Transverse colon (tissue), 4 donors: ENCODE measurements at places on chromosomes 11 and 22.

- DNase-seq, result no peak
Measured at GRCh38 chr11:69183613-69184012, 27.9 kb downstream of the SMIM38 start.

GRCh38 chr11:9379041-9379440, 5.4 kb upstream of the IPO7 start:
- no peak for DNase-seq

DNA sequence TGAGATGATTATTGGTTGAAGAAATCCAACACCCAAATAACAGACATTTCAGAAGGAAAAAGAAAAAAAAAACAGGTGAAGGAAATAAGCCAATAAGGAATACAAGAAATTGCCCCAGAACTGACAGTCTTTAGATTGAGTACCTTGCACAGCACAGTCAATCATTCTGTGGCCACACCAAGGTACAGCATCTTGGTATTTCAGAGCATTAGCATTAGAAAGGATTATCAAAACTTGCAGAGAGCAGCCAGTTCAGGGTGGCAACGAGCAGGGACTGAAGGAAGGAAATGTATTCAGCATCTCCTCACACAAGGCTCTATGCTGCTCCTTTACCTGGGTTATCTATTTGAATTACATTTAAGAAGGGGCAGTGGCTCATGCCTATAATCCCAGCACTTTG, 2.1 kb downstream of the ADA2 start:
- DNase-seq, result no peak

- DNase-seq, result no peak
Measured at GRCh38 chr22:25898707-25899365, 156.8 kb downstream of the MYO18B start.

- peak; percentile 72 for DNase-seq
Measured at GRCh38 chr11:102733232-102733875, 8.6 kb upstream of the MMP8 start.

- DNase-seq, result no peak
Measured at GRCh38 chr11:92329137-92329536, 104.5 kb downstream of the FAT3 start.

GRCh38 chr11:99630629-99631028, 609.9 kb downstream of the CNTN5 start:
- DNase-seq, result no peak

DNA sequence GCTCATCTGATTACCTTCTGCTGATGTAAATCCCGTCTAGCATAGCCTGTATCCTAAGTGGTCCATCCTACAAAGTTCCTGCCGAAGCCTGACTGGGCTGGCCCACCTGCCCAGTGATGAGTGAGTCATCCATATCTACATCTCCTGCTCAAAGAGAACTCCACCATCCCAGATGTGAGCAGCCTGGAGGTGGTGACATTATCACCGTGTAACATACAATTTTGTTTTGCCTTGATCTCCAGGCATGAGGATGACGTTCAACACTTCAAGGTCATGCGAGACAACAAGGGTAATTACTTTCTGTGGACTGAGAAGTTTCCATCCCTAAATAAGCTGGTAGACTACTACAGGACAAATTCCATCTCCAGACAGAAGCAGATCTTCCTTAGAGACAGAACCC, 5.6 kb downstream of the TMA7B start:
- no peak for DNase-seq

DNA sequence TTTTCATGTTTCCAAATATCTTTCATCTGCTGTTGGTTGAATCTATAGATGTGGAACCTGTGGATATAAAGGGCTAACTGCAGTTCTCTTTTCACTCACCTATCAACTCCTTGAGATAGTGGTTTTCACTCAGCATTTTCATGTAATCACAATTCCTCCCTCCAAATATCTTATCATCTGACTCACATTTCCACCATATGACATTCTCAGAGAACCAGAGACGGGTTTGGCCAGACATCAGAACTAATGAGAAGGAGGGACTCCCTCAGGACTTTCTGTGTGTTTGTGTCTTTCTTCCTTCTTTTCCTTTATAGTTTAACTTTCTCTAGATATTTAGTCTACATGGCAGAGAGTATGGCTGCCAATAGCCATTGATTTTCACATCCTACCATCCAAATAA, 134.8 kb upstream of the DDI1 start:
- DNase-seq, result no peak

GRCh38 chr11:73950869-73951710, at the start of gene DNAJB13:
DNAJB13 (plus strand) TSS chr11:73951026; CDS start chr11:73951070, 44 bp downstream.
- DNase-seq, result peak; percentile 44

- DNase-seq, result no peak
Measured at GRCh38 chr22:37609240-37610152, 862 bp downstream of the GGA1 start.

DNA sequence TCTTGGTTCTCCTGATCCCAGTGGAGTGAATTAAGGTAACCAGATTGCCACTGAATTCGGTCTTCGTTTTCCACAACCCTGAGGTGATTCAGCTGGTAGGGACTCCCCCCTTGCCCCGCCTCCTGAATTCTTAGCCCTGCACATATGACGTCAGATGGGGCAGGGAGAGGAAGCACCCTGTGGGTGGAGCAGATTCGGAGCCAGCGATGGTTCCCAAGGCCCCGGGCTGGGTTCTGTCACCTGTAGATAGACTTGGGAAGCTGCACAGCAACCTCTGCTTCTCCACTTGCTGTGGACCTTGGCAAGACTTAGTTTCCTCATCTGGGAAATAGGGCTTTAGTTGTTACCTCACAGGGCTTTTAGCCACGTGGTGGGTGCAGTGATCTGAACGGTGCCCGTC, 67.8 kb downstream of the CTTN start:
- no peak for DNase-seq

DNA sequence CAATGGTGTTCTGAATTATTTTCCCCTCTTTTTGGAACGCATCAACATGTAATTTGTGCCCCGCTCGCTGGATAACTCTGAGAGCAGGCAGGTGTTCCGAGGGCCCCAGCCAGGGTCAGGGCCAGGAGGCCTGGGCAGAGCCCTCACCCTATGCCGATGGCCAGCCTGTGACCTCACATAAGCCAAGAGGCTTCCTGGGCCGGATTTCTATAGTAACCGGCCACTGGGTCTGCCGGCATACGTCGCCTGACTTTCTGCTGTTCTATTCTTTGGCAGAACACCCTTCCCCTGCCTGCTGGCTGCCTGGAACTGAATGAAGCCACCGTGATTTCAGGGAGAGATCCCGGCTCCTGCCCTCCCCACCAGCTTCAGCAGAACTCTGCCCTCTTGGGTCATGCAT, 375.2 kb downstream of the SHANK2 start:
- DNase-seq, result no peak

DNA sequence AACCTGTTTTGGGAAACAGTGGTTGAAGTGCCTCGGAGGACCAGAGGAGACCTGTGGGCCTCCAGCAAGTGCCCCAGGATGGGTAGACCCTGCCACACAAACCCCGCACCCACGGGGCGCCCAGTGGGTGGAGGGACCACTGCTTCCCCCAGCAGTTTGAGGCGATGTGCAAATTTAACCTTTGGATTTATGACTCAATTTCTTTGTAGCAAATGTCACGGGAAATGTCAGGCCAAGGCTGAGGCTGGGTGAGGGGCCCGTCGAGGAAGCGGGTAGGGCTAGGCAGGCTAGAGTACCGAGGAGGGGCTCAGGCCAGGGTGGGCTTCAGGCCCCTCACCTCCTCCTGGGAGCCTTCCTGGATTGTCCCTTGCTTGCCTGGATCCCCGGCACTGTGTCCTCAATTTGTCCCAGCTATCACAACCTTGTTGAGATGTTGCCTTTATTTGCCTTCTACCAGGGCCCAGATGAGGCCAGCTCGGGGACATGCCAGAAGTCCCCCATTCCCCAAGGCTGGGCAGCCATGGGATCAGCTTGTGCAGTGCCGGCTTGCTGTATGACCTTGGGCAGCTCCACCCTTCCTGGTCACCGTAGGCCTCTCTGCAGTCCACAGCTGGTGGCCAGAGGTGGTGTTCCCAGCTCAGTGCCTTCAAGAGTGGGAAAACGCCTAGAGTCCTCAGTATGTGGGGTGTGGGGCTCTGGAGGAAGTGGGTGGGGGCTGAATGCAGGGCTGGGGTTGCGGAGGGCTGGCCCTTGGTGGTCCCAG, 39.5 kb upstream of the PRODH start:
- DNase-seq, result no peak

DNA sequence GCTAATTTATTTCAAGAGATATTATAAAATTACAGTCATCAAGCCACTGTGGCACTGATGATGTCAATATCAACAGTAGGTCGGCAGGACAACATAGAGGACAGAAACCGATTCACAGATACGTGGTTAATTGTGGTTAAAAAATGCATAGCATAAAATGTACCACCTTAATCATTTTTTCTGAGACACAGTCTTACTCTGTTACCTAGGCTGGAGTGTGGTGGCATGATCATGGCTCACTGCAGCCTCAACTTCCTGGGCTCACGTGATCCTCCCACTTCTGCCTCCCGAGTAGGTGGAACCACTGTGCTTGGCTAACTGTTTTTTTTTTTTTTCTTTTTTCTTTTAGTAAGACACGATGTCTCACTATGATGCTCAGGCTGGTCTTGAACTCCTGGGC, 21.0 kb upstream of the TOLLIP start:
- no peak for DNase-seq

GRCh38 chr22:26887456-26887855, 230.1 kb downstream of the MIAT start:
- no peak for DNase-seq

DNA sequence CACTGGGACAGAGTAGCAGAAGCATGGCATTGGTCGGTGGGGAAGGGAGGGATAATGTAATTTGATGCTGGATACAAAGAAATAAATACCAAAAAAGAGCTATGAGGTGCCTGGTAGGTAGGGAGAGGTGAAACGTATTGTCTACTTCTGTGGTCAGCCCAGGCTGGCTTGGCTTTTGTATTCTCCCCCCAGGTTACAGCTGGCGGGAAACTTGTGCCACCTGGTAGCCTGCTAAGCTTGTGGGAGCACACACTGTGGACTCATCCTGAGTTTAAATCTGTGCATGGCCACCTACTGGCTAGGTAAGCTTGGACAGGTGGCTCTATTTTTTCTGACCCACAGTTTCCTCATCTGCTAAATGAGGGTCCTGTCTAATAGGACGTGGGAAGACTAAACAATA, 165.2 kb upstream of the E2F8 start:
- DNase-seq, result no peak

GRCh38 chr11:132475026-132475425, 1057.3 kb downstream of the OPCML start:
- DNase-seq, result no peak

GRCh38 chr11:1878137-1879031, 13.3 kb downstream of the PRR33 start:
- no peak for DNase-seq

DNA sequence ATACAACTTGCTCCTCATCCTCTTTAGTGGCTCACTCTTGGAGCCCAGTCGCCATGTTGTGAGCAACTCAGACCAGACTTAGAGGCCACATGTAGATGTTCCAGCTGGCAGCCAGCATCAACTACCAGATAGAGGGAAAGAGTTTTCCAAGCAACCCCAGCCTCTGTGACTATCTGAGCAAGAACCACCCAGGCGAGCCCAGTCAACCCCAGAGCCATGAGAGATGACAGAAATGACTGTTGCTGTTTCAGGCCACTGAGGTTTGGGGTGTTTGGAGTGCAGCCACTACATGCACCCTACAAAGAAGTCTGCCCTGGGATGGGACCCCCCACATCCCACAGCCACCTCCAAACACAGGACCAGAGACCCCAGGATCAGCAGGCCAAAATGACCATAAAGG, 24.8 kb upstream of the CLDN5 start:
- no peak for DNase-seq

DNA sequence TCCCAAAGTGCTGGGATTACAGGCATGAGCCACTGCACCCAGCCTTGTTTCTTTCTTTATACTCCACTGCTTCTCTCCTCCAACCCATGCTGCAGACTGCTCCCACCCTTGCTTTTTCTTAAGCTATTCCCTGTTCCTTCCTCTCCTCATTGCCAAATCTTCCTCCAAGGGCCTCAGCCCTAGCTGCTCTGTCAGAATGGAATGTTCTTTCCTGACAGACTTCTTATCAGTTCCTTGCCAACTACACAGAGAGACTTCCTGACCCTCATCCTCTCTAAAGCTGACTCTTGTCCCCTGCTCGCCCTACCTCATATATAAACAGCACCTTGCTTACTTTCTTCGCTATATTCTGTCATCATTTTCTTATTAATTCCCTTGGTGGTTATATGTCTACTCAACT, 16.9 kb upstream of the PIK3C2A start:
- DNase-seq, result no peak

DNA sequence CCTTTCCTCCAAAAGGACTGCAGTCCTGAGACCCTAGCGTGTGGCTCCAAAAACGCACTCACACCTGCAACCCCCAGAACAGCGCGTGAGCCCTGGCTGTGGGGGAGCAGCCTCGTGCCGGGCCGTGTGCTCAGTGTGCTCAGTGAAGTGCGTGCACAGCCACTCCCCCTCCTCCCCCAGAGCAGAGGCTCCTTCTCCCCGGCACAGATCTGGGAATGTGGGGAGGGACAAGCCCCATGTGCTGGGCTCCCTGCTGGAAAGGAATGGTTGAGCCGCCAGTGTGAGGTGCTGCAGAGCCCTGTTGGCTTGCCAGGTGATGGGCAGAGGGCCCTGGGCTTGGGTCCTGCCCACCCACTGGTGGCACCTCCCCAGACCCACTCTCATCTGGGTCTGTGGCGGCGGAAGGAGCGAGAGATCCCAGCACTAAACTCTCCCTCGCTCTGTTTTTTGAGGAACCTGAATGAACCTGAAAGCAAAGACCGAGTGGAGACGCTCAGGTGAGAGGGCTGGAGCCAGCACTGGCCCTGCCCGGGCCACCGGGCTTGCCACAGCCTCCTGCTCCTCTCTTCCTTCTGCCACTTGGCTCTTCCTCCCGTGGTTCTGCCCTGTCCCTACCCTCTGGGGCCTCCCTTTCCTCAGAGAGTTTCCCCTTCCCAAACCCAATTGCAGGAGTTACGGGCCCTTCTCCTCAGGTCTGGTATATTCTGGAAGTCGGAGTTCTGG, 9.0 kb downstream of the RCOR2 start:
- no peak for DNase-seq

DNA sequence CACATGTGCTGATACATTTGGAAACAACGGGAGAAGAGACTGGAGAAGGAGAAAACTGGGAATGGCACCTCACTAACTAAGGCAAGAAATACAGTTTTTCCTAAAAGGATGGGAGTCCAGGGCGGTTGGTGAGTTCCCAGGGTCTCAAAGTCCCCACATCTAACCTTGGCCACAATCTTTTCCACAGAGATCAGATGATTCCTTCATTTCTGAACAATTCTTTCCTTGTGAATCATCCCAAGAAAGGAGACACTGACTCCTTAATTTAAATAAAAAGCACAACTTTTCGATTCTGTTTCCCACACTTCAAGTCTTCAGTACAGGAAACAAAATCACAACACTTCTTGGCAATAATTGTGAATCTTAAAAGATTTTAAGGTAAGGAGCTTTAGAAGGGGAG, 384.7 kb downstream of the DCDC1 start:
- DNase-seq, result no peak
